ENCODE measurements at places on chromosomes 1 and 21.

DNA sequence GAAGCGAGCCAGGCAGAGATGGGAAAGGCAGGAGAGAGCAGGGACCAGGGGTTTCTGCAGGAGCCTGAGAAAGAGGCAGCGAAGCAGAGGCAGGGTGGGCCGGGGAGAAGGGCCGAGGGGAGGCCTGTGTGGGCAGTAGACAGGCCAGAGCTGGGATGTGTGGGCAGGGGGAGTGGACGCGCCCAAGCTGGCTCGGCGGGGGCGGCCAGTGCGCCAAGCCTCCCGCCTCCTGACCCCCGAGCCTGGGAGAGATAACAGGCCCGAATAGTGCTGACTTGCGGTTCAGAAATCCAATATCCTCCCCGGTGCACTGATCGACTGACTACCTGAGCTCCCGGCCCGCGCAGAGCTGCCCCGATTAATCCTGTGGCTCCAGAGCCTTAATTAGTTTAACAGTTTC, 41.9 kb downstream of the AHDC1 start:
- DNase-seq = no peak

DNA sequence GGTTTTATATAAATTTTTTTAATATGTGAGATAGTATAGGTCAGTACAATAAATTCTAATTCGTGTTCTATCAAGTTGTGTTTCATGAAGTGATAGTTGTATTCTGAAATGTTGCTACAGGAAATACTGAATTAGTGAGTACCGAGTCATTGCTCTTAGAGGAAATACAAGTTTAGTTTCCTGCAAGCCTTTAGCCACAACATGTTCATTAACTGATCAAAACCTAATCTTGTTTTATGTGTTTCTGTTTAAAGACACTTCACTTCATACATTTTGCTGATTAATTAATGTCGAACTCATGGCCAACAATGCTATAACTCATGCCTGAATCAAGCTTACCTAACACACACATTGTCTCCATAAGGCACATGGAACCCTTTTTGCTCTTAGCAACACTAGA, 43.6 kb downstream of the LRRC7 start:
- no peak for DNase-seq

DNA sequence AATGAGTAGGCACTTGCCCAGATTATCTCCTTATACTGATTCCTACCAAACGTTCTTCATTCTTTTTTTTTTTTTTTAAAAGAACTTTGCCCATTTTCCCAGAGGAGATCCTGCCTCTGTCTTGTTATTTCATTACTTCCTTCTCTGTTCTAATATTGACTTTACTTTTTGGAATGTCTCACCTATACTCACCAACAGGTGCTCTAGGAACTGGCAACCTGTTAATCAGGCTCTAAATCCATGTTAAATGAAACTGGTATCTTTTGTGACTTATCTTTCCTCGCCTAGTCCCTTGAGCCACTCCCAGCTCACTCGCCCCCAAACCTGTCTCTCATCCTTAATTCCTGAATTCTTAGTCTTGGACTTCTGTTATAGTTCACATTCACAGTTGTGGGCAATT, 1.2 kb upstream of the CRCT1 start:
- DNase-seq = no peak

DNA sequence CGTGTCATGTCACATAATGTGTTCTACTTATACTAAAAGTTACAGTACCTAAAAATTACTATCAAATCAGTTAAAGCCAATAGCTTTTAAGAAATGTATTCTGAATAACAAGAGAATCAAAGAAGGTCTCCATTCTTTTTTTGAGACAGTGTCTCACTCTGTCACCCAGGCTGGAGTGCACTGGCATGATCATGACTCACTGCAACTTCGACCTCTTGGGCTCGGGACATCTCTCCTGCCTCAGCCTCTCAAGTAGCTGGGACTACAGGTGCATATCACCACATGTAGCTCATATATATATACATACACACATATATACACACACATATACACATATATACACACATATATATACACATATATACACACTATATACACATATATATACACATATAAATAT, 20.1 kb downstream of the COP1 start:
- DNase-seq = no peak

- DNase-seq = no peak
Observed at GRCh38 chr1:19454265-19455146, 30.8 kb downstream of the CAPZB start.

DNA sequence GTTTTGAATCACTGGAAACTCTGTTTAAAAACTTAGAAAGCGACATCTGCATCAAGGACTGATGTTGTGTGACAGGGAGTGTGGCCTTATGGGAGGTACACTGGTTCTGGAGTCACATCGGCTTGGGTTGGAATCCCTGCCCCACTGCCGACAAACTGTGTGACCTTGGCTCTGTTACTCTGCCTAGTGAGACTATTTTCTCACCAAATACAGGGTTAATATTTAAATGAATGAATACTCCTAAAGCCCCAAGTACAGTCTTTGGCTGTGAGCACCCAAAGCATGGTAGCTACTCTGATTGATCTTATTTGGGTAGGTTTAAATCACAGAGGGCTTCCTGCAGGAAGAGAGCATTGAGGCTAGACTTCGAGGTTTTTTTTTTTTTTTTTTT, 102.0 kb downstream of the ACTL8 start:
- no peak for DNase-seq

DNA sequence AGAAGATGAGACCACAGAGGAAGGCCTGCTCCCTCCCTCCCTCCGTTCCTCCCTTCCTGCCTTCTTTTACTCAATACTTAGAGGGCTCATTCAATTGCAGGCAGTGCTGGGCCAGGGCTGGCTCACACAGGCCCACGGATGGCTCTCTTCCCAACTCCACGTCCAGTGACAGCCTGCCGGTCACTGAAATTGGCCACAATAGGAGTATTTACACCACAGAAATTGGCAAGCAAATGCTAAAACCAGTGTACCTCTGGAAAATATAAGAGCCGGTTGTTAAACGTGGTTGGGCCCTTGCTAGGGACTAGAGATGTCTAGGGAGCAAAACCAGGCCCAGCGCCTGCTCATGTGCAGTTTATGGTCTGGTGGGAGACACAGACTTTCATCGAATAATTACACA, 72.4 kb upstream of the TMEM51 start:
- no peak for DNase-seq

- DNase-seq = no peak
Observed at GRCh38 chr1:236228411-236228810, 53.3 kb downstream of the ERO1B start.

- DNase-seq = no peak
Observed at GRCh38 chr1:228081578-228082213, 812 bp upstream of the ARF1 start.

DNA sequence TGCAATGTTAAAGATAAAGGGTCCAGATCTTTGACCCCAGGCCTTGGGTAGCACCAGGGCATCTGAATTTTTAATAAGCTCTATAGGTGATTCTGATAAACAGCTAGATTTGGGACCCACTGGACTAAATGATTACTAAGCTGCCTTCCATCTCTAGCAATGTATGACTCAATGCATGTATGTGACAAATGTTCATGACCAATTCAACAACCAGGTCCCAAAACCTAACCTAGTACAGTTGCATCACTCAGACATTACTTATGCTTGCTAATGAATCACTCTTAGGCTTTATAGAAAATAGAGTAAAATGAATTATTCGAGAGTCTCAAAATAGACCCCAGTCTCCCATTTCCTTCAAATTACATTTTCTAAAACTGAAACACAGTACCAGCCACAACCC, 35.5 kb downstream of the RCAN1 start:
- DNase-seq = no peak

DNA sequence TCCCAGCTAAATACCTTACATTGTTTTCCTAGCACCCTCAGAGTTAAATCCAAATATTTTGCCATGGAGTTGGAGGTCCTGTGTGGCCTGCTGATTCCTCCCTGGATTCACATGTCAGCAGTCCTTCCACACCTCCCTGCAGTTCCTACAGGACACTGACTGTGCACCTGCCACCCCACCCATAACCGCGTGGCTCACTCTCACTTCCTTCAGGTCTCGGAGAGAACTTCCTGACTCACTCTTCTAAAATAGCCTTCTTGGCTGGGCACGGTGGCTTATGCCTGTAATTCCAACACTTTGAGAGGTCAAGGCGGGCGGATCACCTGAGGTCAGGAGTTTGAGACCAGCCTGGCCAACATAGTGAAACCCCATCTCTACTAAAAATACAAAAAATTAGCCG, 8.4 kb upstream of the CAMTA1 start:
- DNase-seq = no peak

DNA sequence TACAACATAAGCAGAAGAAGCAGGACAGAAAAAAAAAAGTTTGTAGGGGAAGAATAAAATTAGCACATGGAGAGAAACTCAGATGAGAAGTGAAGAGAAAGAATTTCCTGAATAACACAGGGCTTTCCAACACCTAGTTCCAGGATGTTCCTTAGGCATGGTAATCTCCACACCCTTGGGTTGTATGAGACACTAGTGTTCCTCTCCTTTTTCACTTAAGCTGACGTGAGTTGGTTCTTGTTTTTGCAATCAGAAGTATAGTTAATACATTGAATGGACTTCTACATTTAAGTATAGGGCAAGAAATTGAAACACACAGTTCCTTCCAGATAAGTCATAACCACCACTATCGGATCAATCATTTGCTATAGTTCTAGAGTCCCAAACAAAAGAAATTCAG, 51.0 kb downstream of the LPAR3 start:
- no peak for DNase-seq

DNA sequence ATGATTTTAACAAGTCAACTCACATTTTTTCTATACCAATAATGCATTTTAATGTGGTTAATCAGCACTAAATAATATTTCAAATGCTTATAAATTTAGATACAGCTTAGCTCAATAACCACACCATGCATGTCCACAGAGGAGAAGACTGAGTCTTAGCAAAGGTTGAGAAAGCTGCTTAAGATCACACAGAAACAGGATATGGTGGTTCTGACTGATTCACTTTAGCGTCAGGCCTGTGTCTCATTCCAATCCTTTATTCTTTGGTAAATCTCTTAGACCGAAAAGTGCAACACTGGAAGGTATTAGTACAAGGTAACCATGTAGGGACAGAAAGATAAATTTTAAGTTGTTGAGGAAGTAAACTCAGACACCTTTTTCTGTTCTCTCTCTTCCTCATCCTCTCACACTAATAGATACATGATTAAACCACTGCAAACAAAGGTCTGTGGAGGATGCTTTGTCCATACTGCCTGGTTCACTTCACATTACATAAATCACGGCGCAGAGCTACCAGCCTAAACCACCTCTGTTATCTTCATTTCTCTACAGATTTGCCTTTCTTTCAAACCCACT, 139.0 kb downstream of the DPYD start:
- DNase-seq = no peak

DNA sequence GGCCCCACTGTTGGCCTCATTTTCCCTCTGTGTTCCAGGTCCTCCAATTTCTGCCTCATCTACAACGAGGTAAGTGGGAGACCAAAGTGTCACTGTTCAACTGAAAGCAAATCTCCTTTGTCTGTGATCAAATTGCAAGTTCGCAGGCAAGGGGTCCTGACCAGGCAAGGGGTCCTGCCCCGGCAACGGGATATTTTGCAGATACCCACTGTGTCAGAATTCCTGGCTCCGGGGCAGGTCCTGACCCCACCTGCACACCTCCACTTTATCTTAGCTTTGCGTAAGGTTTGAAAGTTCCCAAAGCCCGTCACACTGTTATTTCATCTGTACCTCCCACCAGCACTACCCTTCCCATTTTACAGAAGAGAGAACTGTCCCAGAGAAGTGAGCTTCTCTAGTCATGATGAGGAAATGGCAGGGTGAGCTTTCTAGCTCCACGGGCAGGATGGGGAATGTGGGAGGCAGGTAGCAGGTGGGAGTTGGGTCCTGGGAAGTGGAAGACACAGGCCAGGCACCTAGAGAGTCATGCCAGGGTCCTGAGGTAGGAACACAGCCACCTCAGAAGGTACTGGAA, 32.0 kb upstream of the CSF1 start:
- no peak for DNase-seq

All from NCI-H748 treated with DMSO at 0.1 percent for 48 hours (cell line).